ENCODE measurements at places on chromosomes 1 and 21.

- DNase-seq, result peak; percentile 5
These were observed 105.9 kb upstream of the POU3F1 start for GRCh38 chr1:38152351-38153065.

DNA sequence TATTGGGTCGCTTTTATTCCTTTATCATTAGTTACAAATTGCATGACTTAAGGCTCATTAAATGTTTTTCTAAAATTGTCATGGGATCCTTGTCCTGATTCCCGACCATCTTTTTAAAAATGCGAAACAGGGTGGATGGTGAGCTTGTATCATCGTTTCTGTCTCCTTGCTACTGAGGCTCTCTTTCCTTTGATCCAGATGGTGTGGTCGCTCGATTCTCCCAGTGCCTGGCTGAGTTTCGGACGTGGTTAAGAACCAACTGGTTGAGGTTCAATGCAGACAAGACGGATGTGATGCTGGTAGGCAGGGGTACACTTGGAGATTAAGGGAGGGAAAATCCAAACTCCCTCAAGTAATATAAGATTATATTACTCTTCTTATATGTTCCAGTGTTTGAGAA is 1.2 kb downstream of the MIER1 start:
- DNase-seq, result peak; percentile 54

DNA sequence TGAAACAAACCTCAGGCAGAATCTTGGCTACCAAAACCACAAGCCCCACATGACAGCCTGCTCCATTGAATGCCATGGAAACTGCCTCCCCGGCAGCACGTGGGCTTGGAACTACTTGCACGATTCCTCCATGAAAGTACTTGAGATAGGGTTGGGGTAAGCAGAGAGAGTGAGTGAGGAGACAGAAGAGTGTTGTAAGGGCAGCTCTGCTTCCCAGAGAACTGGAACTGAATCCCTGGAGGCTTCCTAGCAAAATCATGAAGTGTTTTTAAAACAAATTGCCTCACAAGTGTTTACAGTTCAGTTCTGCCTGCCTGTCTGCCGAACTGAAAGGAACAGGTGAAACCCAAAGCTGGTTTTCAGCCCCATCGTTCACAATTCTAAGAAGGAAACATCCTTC is 35.3 kb upstream of the DNASE2B start:
- DNase-seq, result no peak

DNA sequence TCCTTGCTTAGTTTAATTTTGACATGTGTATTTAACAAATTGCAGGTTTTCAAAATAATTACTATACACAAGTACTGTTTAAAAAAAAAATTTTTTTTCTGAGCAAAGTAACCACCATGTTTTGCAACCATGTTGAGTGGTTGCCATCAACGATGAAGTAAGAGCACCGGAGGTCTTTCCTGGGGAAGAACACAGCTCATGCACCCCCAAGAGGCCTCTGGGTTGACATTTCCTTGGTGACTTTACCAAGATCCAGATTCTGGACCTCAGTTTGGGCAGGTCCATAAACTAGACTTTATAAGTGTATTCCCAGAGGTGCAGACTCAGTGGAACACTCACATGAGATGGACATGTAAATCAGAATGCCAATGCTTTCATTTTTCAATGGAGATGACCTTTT is 36.8 kb upstream of the RALGPS2 start:
- DNase-seq, result no peak

DNA sequence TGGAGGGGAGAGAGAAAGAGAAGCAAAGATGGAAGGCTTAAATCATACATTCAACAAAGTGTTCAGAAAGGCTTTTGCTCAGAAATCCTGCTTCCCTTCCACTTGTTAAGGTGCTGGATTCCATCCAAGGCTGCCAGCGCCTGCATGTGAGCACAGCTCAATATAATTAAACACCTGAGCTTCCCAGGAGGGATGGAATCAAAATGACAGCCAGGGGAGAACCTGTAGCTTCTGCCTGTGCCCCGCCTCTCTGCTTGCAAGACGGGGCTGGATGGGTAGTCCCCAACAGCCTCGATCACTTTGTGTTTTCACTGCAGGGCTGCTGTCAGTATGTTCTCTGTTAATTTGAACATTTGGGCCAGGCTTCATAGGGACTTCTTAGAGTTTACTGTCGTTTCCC is 225.7 kb downstream of the KCNH1 start:
- DNase-seq, result no peak

Data from erythroblast (primary cell).